ENCODE measurements at places on chromosomes 11 and 22.

DNA sequence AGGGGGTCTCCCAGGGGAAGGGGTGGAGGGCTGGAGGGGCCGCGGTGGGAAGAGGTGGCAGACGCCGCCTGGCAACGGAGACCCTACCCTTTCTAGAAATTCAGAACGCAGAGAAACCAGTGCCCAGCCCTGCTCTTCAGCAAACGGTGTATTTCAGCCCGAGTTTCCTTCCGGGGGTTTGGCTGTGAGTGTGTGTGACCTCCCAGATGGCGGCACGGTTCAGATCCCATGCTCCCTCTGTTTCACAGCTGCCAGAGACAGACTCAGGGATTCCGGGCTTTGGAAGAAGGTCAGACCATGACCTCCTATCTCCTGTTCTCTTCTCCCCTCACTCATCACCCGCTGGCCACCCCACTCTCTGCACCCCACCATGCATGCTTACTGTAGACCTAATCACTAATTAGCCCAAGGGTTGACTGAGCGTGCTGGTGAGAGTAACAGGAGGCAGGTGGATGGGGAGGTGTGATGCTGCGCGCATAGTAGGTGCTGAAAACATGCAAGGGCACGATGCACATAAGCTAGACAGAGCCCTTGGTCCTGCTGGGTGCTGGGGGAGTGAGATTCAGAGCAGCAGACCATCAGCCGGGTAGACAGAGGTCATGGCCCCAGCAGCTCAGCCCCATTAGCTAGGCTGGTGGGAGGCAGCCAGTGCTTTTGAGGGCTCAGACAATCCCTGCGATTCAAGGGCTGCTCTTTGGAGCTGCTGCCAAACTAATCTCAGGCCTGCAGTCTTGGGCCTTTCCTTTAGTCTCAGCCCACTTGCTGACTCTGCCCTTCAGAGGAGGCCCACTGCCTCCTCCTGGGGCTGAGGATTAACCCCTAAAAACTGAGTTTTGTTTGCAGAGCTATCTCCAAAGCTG is 256.5 kb upstream of the CADM1 start:
- DNase-seq = no peak

- no peak for DNase-seq
These were observed 14.1 kb upstream of the B3GNT6 start for GRCh38 chr11:77019976-77020595.

- no peak for DNase-seq
These were observed 158.2 kb downstream of the TTC28 start for GRCh38 chr22:28521451-28521850.

GRCh38 chr11:23353611-23354010 is 493.3 kb upstream of the CCDC179 start:
- DNase-seq = no peak

- no peak for DNase-seq
These were observed 187.0 kb upstream of the ANO3 start for GRCh38 chr11:26144911-26145310.

GRCh38 chr11:1401171-1401445 is 11.4 kb downstream of the BRSK2 start:
- no peak for DNase-seq

DNA sequence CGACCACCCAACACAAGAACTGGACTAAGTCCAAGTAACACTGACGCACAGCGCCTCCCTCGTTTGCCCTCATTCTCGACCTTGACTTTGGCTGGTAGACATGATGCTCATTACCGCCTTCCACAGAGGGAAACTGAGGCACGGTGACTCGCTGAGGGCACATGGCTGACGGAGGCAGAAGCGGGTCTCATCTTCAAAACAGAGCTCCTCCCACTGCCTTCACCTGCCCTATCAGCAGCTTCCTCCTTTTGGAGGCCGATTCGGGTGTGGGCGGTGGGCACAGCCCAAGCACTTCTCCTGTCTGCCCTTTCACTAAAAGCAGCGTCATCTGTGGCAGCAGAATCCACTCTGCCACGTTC is 2.0 kb upstream of the KMT5B start:
- peak; percentile 54 for DNase-seq

GRCh38 chr11:101188173-101188572 is 58.6 kb upstream of the PGR start:
- DNase-seq = no peak

DNA sequence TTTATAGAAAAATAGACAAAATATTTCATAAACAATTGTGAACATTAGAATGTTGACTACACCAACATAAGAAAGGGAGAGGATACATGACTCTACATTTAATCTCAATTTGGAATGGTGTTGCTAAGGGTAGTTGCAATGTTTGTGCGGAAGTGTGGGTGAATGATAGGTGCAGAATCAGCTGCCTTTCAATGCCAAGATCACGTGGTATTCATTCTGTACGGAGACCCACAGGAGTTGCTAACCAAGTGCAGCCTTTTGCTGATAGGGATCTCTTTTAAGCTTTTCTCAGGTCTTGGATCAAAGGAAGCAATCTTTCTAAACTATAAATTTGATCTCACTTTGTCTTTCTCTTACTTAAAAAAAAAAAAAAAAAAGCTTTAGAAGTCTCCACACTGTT is 29.8 kb upstream of the CTSC start:
- no peak for DNase-seq

GRCh38 chr11:3933165-3933628 is 77.7 kb downstream of the STIM1 start:
- no peak for DNase-seq

DNA sequence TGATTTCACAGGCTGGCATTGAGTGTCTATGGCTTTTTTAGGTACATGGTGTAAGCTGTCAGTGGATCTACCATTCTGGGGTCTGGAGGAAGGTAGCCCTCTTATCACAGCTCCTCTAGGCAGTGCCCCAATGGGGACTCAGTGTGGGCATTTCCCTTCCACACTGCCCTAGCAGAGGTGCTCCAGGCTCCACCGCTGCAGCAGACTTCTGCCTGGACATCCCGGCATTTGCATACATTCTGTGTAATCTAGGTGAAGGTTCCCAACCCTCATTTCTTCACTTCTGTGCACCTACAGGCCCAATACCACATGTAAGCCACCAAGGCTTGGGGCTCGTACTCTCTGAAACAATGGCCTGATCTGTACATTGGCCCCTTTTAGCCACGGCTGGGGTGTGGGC is 78.3 kb downstream of the RNF169 start:
- DNase-seq = no peak

- peak; percentile 54 for DNase-seq
These were observed 899 bp upstream of the KLHDC7B start for GRCh38 chr22:50544746-50545253.

DNA sequence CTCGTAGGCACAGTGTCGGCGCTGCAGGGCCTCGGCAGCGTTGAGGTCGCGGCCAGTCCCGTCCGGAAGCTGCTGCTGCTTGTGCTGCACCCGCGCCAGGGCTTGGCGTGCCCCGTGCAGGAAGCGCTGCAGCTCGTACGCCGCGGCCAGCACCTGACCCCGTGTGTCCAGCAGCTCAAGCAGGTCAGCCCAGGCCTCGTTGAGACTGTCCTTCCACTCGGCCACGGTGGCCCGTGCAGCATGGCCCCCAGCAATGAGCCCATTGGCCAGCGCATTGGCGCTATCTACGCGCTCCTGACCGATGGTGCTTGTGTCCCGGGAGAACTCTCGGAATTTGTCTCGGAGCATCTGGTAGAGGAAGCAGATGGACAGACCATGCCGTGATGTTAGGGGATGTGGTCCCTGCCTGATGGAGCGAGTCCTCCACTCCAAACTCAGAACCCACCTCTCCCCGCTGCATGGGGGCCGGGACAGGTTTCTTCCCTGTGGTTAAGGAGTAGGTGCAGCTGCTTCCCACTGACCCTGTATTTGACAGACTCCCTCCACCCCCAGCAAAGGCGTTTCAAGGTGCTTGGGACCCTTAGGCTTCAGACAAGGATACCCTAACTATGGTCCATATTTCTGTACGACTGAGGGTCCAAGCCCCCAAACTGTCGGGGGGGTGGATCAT is 13.8 kb upstream of the RBM4B start:
- no peak for DNase-seq

- no peak for DNase-seq
These were observed 21.9 kb downstream of the OTOG start for GRCh38 chr11:17568944-17569343.

GRCh38 chr11:32116668-32117067 is 25.8 kb downstream of the RCN1 start:
- no peak for DNase-seq

DNA sequence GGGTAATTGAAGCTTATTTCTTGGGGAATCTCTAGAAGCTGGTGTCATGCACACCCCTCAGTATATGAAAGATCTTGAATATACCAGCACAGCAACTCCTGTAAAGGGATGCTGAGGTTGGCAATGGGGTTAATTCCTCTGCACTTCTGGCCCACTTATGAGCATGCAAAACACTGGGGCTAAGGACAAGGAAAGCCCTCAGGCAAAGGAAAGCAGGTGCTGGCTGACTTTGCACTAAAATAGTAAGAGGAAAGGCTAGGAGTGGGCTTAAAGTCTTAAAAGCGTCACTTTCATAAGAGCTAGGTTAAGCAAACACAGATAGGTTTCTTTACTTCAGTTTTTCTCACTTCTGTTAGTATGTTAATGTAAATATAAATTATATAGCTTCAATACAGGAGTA is 572.6 kb upstream of the LUZP2 start:
- DNase-seq = no peak

- no peak for DNase-seq
These were observed 161.1 kb downstream of the TEAD1 start for GRCh38 chr11:12835286-12835685.

DNA sequence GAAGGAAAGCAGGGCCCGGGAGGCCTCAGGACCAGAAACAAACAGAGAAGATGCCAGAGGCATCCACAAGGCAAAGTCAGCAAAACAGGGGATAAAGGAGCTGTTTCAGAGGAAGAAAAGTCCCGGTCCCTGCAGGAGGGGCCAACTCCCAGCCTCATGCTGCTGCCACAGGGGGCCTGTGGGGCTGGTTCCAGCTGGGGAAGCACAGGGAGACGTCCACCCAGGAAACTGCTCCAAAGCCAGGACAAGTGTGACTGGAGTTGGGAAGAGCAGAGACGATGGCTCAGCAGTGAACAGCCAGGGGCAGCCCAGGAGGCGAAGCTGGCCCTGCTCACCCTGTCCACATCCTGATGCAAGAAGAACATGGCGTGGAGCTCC is 454.4 kb downstream of the BRD1 start:
- DNase-seq = no peak

DNA sequence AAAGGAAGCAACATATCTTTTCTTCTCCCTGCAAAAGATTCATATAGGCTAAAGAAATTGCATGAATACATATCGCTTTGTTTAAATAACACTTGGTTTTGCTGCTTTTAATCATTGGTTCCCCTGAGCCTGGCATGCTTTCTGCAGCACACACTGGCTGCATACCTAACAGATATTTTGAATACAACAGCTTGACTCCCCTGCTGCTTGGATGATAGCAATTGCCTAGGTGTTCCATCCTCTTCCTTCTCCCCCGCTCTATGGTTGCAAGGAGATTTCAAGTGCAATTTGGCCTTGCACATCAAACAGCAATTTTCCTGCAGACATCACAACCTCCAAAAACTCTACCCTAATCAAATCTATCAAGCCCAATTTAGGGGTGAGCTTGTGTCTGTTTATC is 430.0 kb downstream of the NTM start:
- no peak for DNase-seq
